Bladder microvascular endothelial cell (primary cell): ENCODE measurements at places on chromosomes 4 and X. TPM values are rescaled to one million over a fixed set of nuclear protein-coding genes. Genes with fewer than 3 reads are reported as not detected.

The MAGEA10 gene
- total RNA-seq = not detected in 2 replicates

The SCRG1 gene
- total RNA-seq = under 0.01 TPM in 2 replicates

The PDGFRA gene
- total RNA-seq = 0.76 and 0.81 TPM in 2 replicates

The LRCH2 gene
- total RNA-seq = 2.9 and 11.2 TPM in 2 replicates

The ASB12 gene
- total RNA-seq = not detected in 2 replicates

The CSAG2 gene
- not detected in 2 replicates for total RNA-seq
